ENCODE measurements at places on chromosomes 16 and 17.
A peak's percentile ranks its signal among the peaks of the same experiment; 100 is the strongest.

- no peak for DNase-seq
Measured at GRCh38 chr17:72984145-72984925, 108.2 kb downstream of the SLC39A11 start.

GRCh38 chr17:18257268-18257981 is 1.1 kb downstream of the FLII start:
- no peak for DNase-seq

DNA sequence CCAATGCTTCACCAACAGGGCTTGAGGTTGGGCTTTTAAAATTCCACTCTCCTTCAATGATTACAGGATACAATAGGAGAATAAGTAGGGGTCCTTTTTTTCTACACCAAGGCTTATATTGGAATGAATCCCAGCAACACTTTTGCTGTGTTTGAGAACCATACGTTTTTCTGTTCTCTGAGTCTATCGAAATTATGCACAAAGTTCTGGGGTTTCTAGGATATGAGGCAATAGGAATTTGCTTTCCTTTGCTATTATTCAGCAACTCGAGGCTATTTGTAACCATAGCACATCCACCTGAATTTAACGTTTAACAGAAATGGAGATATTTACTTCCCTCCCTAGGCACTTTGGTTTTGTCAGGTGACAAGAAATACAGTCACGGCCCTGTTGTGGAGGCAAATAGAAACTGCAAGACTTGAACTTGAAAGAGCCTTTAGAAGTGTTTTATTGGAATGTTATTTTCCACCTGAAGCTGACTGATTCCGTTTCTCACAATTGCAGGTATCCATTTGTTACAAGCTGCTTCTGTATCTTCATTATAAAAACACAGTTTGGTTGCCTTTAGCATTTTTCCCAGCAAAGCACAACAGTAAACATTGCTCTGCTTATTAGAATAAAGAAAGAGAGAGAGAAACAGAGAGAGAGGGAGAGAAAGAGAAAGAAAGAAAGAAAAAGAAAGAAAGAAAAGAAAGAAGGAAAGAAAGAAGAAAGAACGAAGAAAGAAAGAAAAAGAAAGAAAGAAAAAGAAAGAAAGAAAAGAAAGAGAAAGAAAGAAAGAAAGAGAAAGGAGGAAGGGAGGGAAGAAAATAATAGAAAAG is 109.6 kb downstream of the HS3ST3A1 start:
- DNase-seq = no peak

DNA sequence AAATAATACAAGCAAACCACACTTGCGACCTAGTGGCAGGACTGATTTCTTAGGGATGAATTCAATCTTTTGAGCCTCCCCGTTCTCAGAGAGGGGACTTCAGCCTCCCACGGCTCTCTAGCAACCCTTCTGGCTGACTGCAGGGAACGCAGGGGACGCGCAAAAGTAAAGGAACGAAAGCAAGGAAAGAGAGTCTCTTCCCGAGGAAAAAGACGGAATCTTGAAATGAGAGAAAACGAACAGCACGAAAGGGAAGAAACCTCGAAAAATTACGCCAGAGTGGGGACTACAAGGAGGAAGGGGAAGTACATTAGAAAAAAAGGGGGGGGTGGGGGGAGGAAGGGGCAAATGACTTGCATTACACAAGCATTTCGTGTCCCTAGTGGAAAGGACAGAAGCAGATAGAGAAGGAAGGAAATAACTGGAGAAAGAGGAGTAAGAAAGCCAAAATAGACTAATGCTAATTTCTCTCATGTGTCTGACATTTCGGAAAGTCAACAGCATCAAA is 1.2 kb downstream of the GRB2 start:
- peak; percentile 45 for DNase-seq

- DNase-seq = no peak
Measured at GRCh38 chr17:74478420-74479100, 12.1 kb downstream of the CD300A start.

- no peak for DNase-seq
Measured at GRCh38 chr17:31400481-31400950, 9.0 kb downstream of the RAB11FIP4 start.

DNA sequence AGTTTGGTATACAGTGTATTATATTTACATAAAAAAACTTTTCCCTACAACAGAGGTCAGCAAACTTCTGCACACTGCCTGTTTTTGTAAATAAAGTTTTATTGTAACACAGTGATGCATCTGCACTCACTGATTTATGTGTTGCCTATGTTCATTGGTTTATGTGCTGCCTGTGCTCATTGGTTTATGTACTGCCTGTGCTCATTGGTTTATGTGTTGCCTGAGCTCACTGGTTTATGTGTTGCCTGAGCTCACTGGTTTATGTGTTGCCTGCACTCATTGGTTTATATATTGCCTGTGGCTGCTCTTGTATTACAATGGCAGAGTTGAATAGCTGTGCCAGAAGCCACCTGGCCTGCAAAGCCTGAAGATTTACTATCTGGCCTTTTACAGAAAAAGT is 81.6 kb downstream of the MYH11 start:
- no peak for DNase-seq

GRCh38 chr17:65941356-65941899 is 250.5 kb downstream of the CEP112 start:
- no peak for DNase-seq

GRCh38 chr17:27269974-27270373 is 23.9 kb upstream of the WSB1 start:
- no peak for DNase-seq

All from NCI-H774 (cell line).